Activated CD4-positive, CD25-positive, alpha-beta regulatory T cell treated with anti-CD3 and anti-CD28 coated beads, Interleukin-2, amount 50 U/mL, for 24 hours (primary cell): ENCODE measurements at places on chromosomes 11 and 22.
A peak's percentile ranks its signal among the peaks of the same experiment; 100 is the strongest.

GRCh38 chr11:1877211-1878136 lies 14.2 kb downstream of the PRR33 start:
- no peak for ATAC-seq

- ATAC-seq, result no peak
Measured at GRCh38 chr22:36564422-36565158, 35.6 kb upstream of the EIF3D start.

DNA sequence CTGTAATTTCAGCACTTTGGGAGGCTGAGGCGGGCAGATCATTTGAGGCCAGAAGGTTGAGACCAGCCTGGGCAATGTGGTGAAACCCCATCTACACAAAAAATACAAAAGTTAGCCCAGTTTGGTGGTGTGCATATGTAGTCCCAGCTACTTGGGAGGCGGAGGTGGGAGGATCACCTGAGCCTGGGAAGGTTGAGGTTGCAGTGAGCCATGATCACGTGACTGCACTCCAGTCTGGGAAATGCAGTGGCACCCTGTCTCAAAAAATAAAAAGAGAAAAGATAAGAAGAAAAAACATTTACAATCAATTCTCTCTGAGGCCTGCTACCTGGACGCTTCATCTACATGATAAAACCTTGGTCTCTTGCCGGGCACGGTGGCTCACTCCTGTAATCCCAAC lies 7.2 kb upstream of the CBL start:
- no peak for ATAC-seq

DNA sequence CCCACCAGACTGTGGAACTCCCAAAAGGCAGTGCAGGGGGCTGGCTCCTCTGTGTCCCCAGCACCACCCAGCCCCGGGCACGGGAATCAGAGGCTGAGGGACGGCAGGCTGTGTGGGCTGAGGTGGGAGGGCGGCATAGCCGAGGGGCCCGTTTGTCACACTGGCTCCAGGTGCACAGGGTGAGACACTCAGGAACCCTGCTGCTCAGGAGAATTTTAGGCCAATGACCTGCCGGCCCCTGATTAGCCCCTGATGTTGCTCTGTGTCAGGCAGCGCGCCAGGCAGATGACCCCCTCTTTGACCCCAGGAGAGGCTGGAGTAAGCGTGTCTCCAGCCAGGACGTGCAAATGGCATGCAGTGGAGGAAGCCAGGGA lies 52.7 kb downstream of the RTL6 start:
- no peak for ATAC-seq

- no peak for ATAC-seq
Measured at GRCh38 chr11:69563946-69564775, 76.8 kb upstream of the CCND1 start.

DNA sequence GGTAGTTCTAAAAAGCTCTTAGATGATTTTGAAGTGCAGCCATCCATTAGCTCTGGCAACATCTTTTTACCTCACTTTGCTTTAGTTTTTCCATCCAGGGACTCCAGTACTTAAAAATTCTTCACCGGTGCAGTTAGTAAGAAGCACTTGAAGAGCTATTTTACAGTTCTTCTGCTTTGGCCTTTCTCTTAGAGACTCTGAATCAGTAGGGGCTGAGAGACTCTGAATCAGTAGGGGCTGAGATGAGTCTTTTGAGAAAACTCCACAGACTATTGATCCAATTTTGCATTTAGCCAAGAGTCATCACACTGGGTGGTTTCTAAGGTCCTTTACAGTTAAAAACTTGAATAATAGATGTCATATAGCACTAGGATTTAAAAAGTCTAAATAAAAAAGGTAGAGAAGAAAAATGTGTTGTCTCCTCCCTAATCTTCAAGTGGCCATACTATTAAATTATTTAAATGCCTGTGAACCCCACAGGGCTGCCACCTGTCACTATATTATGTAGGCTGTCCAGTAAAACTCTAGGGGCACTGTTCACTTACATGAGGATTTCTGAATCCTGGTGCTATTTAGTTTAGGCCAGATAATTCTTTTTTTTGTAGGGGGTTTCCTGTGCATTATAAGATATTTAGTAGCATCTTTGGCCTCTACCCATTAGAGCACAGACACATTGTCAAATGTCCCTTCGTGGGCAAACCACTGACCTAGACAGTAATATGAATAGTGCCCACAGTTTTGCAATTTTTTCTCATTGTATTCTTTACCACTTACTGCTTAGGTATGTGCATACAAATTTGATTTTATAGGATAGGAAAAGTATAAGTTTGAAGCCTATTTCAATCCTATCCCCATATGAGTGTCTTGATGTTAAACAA lies 26.3 kb upstream of the HIKESHI start:
- peak; percentile 41 for ATAC-seq

DNA sequence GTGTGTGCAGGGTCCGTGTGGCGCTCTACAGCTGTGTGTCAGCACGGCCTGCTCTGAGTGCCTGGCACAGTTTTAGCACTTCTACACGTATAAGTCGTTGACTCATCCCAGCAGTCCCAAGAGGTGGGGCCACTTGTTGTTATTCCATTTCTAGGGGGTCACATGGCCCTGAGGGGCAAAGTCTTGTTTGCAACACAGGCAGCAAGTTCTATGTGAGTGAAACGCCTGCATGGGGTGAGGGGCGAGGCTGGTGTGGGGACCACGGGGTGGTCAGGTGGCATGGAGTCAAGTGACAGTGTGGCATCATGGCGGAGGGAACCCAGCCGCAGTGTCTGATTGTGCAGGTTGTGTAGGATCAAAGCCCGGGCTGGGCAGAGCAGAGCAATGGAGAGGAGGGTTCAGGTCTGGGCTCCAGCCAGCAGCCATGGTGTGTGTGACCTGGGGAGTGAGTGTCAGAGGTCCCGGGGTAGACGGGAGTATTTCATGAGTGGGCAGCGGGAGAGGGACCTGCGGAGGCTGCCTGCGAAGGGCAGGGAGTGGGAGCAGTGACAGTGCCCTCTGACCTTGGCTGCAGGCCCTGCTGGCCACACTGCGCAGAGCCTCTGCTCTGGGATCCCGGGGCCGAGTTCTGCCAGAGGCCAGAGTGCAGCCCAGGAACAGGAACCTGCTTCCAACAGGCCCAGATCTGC lies 27.9 kb downstream of the SHANK3 start:
- ATAC-seq, result no peak

DNA sequence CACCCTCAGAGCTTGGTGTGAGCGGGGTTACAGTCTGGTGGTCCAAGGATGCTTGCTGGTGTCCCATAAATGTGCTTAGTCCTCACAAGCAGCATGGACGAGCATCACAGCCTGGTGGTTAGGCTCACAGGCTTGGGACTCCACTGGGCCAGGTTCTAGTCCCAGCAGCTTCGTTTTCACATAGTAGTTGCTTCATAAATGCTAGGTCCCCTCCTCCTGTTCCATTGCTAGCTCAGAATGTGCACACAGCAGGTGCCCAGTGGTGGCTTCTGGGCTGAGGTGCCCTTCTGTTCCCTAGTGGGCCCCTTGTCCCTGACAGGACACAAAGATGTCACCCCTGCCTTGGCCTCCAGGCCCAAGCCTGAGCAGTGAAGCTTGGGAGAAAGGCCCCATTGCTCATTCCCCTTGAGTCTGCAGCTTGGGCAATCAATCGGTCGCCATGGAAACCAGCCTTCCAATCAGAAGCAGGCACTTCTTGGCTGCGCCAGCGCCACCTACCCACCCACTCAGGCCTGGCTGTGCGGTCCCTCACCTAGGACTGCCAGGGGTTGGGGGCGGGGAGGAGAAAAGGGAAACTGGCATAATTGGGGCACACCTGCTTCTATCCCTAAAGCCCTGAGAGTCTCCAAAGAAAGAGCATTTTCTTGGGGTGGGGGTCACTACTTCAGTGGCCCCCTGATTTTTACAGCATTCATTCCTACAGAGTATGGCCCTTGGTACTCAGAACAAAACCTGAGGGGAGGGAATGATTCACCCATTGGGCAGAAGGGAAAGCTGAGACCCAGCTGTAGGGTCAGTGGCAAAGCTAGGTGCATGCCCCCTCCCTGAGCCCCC lies 48.1 kb downstream of the CYTH4 start:
- ATAC-seq, result peak; percentile 56

- no peak for ATAC-seq
Measured at GRCh38 chr11:45997599-45997998, 75.1 kb downstream of the LARGE2 start.

DNA sequence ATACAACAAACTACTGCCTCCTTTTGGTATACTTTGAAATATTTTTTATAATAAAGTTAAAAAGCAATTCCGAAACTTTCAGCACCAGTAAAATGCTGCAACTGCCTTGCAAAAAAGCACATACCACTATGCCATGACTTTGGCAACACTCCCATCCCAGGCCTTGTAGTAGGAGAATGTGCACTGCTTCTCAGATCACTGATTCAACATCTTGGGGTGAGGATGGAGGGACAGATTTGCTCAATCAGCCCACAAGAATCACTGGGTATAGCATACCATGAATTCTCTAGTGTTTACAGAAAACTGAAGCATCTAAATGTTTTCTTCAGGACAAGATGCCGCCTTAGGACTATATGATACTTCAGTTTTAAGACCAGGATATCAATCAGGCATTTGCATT lies 14.9 kb downstream of the EIF4ENIF1 start:
- no peak for ATAC-seq

GRCh38 chr11:29483831-29484230 lies 533.0 kb downstream of the KCNA4 start:
- ATAC-seq, result no peak

DNA sequence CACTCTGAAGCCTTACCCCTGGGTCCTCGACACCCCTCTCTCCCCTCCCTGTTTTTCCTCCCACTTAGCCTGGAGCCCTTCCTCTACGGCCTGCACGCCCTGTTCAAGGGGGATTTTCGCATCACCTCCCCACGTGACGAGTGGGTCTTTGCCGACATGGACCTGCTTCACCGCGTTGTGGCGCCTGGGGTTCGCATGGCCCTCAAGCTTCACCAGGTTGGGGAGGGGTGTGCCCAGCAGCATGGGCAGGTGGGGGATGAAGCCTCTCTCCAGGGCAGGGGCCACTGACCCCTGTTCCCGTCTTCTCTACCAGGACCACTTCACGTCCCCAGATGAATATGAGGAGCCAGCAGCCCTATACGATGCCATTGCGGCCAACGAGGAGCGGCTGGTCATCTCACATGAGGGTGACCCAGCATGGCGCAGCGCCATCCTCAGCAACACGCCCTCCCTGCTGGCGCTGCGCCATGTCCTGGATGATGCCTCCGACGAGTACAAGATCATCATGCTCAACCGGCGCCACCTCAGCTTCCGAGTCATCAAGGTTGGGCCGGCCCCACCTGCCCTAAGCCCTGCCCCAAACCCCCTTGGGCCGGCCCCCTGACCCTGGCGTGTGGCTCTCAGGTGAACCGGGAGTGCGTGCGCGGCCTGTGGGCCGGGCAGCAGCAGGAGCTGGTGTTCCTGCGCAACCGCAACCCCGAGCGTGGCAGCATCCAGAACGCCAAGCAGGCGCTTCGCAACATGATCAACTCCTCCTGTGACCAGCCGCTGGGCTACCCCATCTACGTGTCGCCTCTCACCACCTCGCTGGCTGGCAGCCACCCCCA lies 2.8 kb upstream of the SIPA1 start:
- ATAC-seq, result no peak

DNA sequence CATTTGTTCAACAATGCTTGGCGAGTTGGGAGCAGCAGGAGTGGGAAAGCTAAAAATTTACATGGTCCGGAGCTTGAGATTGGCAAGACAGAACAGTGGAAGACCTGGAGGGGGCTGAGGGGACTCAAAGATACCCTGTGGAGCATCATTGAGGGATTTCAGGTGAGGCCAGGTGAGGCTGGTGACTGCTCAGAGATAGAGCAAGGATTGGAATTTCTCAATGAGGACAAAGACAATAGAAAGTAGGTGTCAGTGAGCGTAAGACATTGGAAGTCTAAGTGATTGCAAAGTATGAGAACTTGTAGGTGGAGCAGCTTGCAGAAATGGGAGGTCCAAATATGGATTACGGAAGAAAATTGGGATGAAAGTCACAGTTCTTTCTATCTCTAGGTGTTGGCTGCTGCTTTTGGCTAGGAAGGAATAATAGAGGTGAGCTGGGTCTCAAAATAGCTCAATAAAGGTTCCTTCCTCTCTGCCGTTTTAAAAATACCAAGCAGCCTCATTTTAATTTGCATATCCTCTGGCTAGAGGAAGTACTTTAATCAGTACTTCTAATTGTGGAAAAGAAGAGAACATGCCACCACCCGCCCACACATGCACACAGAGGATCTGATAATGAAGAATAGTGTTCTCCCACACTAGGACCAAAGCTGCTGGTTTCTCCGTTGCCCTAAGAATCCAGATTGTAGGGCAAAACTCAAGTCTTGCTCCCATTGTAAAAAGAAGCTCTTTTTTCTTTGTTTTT lies 41.8 kb upstream of the SORL1-AS1 start:
- ATAC-seq, result peak; percentile 51
